Ureter (tissue), 1 donor: ENCODE measurements at places on chromosomes 11 and 22.

- DNase-seq: no peak
Observed at GRCh38 chr11:133957900-133958299, 1.1 kb upstream of the IGSF9B start.

DNA sequence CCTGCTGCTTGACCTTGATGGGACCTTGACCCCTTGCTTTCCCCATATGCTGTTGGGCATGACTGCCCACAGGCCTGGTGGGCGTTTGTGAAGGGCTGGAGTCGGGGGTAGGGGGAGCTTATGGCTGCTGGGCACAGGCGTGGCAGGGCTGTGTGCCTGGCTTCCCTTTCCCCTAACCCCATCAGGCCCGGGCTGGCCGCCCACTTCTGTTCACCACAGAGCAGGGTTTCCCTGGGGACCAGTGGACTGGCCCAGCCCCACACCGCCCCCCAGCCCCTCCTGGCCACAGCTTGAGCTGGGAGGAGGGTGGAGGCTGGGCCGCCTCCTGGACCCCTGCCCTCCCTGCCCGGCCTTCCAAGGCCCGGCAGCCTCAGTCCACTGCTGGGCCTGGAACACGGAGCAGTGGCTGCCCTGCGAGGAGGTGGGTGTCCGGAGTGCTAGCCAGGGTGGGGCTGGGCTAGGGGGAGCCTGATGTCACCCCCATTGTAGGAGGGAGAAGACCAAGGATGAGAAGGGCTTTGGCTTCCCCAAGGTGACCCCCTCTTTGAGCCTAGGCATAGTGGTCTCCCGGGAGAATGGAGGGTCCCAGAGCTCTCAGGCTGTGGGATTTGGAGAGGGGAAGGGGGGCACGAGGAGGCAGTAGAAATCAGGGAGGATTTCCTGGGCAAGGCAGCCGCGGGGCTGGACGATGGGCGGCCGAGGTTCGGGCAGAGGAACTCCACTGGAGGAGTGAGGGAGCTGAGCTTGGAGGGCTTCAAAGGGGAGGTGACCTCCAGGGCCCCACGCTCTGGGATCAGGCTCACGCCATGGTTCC is at the start of gene AIFM3:
TSS of gene AIFM3 (plus strand) at position 373 of the 814 bp plus-strand sequence. CDS start 690 bp downstream, outside the sequence.
- no peak for DNase-seq

DNA sequence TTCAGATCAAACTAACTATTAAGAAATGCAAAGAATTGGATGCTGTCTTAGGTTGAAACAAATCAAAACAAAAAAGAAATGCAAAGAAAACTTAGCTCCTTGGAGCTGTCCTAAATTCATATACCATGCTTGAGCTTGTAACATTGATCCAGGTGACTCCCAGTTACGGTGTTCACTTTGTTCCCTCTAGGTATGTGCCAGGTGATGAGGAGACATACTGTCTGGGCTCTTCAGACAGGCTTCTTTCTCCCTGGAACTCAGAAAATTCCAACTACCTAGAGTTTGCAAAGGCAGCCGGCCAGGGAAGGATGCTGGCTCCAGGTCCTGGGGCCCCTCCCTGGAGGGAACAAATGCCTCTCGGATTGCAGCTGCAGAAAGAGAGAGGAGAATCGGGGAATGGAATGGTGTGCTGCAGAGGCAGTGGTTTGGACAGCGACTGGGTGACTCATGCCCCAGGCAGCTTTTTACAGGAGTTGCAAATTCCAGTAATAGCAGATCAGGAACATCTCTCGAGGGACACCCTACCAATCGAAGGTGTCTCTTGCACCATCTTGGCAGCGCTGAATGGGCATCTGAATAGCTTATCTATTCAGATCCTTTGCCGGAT is 12.3 kb upstream of the ASPHD2 start:
- no peak for DNase-seq

- no peak for DNase-seq
Observed at GRCh38 chr11:15668718-15669117, 554.0 kb downstream of the INSC start.

- DNase-seq: no peak
Observed at GRCh38 chr11:77660947-77661346, 23.4 kb upstream of the CLNS1A start.

- no peak for DNase-seq
Observed at GRCh38 chr11:73229321-73229895, 11.3 kb downstream of the P2RY2 start.

- no peak for DNase-seq
Observed at GRCh38 chr11:124670732-124671131, 2.8 kb downstream of the SIAE start.

GRCh38 chr22:24091551-24092420 is 80.7 kb downstream of the CABIN1 start:
- DNase-seq: no peak
